HT1080 (cell line): ENCODE measurements at places on chromosomes 12 and 14.

GRCh38 chr12:1913377-1914113, 4.9 kb downstream of the CACNA2D4 start:
- no peak for DNase-seq

- DNase-seq, result peak; percentile 7
Measured at GRCh38 chr12:22700106-22700505, 75.1 kb downstream of the ETNK1 start.

DNA sequence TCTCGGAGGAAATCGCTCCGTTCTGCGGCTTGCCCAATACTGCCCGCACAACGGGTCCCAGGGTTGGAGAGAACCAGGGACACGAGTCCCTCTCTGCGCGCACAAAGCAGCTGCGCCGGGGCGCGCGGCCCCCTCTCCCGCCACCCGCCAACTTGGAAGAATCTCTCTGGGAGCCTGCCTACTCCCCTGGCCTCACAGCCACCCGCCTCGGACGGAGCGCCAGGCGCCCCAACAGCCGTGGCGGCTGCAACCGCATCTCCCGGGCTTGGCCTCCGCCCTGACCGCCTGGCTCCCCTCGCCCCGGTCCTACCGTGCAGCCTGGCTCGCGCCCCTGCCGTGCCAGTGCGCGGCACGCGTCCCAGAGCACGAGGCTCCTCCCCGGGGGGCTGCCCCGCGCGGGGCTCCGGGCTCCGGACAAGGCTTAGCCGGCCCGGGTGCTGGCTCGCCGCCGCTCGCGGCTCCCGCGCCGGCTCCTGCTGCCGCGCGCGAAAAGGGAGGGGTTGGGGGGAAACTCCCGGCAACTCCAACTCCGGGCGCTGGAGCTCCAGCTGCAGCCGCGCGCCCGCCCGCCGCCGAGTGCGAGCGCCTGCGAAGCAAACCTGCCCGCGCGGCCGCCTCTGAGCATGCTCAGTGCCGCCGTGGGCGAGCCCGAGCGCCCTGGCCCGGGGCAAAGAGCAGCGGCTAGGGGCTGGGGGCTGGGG, at the start of gene STXBP6:
TSS of gene STXBP6 (minus strand) at position 580 of the 701 bp plus-strand sequence. CDS start 75,329 bp downstream, outside the sequence.
- DNase-seq, result peak; percentile 32

DNA sequence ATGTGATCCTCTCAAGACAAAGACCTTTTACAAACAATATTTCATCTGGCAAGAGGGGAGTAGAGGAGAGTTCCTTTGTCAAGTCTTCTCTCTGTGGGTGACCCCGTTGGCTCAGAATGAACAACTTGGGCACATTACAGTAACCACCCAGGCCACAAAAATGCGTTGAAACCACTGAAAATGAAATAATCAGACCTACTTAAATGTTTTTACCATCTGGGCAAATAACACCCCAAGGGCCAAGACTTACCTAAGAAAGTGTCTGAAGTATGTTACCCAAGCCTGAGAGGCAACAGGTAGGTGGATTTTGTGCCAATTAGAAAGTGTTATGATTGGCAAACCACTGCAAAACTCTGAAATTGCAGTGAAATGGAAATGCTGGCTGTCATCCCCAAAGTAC, 1.3 kb downstream of the TC2N start:
- DNase-seq, result peak; percentile 27

DNA sequence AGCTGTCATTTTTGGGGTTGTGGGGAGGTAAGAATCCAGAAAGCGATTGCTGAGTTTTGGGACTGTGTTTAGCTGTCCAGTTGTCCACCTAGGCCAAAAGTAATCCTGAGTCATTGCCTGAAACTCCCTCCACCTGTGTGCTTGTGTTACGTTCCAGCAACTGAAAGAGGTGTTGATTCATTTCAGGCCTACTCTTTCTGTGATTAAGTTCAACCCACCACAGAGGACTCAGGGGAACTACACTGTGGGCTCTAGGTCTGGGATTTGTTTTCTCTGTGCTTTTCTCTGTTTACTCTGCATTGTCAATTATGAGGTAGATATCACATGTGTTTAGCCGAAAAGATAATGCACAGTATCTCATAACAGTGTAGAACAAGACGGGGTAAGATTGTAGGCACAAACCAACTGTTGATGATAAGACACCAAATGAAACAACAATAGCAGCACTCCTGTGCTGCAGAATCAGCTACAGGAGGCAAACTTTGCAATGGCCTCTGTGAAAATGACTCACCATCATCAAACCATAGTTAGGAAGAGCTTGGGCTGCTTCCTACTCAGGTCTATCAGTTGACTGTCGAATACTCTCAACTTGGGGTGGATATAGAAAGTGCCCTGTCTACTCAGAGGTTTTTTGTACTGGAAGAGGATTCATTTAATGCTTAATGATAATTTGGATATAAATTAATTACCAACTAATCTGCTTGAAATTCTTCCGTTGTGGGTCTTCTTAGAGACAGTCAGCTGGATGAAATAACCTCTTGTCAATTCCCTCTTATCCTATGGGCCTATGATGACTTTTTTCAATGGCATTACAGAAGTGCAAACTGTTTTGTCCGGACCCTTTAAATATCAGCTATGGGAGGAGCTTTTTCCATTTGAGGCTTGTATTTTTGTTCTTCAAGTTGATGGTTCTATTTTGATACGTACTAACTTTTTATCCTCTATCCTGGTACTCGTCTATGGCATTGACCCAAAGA, 385.9 kb downstream of the BMP4 start:
- no peak for DNase-seq

- no peak for DNase-seq
Measured at GRCh38 chr14:26738571-26738970, 140.7 kb upstream of the NOVA1 start.

DNA sequence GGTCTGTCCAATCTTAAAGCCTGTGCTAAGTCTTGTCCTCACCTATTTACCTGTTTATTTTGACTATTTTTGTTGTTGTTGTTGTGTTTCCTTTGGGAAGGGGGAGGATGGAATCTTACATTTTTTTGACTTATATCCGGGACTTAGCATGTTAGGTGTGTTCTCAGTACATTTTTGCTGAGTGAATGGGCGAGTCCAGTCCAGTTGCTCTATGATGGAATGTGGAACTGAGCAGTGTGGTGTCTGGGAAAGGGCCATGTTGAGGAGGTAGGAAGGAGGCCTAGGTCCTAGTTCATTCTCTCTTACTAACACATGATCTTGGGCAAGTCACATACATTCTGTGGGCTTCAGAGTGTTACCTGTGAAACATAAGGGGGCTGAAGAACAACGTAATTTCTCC, 80.9 kb upstream of the SLC38A2 start:
- no peak for DNase-seq

DNA sequence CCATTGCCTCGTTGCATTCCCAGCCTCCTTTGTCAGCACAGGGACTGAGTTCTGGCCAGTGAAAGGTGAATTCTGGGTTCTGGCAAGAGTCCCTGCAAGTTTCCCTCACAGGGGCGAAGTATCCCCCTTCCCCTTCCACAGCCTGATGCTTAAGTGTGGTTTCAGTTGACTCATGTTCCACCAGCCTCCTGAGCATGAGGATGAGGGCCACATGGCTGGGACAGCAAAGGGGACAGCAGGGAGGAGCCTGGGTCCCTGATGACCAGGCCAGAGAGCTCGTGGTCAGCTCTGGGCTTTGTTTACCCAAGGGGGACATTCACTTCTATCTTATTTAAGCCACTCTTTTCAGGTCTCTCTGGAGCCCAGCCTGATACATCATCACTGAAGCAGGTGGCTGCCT, 36.5 kb downstream of the CACNA2D4 start:
- no peak for DNase-seq

GRCh38 chr14:29454026-29454693, 473.5 kb downstream of the PRKD1 start:
- no peak for DNase-seq

GRCh38 chr12:49403971-49404450, 36.7 kb downstream of the SPATS2 start:
- no peak for DNase-seq

DNA sequence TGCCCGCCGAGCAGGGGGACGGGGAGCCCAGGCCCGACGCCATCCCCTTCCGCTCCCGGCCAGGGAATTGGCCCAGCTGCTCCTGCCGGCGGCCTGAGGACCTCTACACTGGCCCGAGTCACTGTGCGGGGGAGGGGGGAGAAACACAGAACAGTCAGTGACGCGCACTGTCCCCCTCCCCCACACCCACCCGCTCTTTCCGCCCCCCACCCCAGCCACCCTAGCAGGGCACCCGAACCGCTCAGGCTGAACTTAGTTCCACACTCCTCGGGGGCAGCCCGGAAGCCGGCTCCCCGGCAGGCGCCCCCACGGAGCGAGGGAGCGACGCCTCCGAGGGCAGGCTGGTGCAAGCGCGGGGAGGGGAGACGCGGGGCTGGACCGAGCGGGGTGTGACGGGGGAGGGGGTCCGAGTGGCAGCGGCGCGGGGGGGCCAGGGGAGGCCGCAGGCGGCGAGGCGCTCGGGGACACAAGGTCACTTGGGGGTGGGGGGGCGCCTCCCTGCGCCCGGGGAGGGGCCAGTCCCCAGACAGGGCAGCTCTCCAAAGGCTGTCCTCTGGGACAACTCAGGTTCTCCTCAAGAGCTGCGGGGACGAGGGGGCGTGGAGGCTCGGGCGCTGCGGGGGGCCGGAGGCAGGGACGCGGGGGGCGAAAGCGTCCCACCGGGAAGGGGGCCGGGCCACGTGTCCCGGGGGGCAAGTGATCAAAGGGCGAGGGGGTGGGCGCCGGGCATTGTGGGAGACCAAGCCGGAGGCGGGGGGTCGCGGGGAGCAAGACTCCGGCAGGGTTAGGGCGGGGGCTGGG, 648 bp downstream of the CHD4 start:
- DNase-seq, result no peak

- DNase-seq, result no peak
Measured at GRCh38 chr14:99850709-99851108, 57.5 kb downstream of the EML1 start.

DNA sequence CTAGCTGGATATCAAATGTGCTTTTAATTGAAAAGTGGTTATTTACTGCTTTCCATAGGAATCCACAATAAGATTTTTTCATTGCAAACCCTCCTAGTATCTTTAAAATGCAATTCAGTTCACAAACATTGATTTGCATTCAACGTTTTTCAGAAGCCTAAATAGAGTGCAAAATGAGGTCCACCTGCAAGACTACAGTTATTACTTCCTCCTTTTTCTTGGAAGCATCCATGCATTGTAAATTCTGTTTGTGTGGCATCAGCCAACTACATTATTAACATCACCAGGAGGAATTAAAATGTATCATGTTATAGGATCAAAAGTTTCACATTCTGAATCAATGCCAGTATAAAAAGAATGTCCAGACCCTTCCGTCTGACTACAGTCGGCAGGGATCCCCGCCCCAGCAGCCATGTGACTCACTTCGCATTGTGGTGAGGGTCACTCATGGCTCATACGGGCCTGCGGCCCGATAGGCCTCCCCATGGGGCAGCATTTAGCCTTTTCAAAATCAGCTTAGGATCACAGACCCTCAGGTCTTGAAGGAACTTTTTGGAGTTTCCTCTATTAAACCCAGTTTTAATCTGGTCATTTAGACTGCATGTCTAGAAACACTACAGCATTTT, 46.3 kb downstream of the NTF3 start:
- no peak for DNase-seq

GRCh38 chr12:54596526-54596946, 8.1 kb upstream of the PPP1R1A start:
- DNase-seq, result peak; percentile 53

DNA sequence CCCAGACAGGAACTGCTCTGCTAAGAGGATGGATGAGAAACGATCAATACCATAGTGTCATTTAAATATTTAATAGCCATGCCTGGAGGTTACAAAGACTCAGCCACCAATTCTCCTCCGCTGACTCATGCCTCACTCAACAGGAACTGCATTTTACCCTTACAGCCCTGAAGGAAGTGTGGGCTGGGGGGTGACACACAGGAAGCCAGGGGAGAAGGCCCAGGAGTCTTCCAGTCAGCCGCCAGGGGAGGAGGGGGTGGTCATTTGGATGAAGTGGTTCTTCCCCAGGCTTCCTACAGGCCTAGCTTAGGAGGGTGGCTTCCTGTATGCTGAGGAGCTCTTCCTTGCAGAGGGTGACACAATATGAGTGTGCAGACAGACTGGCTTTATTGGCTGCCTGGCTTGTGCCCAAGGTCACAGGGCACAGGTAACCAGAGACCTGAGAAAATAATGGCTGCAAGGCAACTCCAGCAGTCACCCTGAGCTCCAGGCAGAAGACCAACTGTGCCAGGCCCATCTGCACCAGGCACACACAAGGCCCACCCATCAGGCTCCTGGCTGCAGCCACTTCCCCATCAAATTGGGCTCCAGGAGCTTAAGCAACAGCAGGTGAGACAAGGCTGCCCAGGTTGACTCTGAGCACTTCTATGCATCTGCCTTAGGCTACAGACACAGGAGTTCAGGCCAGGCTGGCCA, 30.6 kb upstream of the RPLP0 start:
- DNase-seq, result peak; percentile 100

- no peak for DNase-seq
Measured at GRCh38 chr14:54221971-54222370, 174.8 kb upstream of the CDKN3 start.

DNA sequence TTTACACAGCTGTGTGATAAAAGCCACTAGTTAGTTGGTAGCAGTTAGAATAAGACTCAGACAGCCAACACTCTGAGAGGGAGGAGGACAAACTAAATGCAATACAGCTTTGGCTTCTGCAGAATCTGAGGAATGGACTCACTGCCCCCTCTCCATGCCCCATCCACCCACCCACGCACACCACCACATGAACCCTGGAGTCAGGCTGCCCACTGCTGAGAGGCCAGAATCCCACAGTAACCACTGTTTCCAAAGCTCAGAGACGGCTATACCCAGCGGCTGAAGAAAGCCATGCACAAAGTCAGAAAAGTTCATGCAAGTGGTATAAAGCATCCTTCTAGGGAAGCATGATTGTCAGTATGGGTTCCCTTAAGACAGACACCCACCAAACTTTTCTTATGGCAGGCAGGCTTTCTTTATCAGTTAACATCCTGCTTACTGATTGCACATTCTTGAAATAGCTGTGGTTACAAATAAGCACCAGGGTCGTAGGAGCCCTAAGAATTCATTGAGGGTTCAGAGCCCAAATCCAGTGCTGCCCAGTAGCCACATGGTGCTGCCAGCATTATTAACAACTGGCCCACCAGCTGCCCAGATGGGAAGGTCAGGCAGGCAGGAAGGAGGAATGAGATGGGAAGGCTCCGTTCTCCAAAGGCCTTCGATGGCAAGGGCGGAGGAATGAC, 61.5 kb downstream of the NT5DC3 start:
- DNase-seq, result no peak

- DNase-seq, result no peak
Measured at GRCh38 chr12:27554421-27555186, 30.6 kb downstream of the PPFIBP1 start.

DNA sequence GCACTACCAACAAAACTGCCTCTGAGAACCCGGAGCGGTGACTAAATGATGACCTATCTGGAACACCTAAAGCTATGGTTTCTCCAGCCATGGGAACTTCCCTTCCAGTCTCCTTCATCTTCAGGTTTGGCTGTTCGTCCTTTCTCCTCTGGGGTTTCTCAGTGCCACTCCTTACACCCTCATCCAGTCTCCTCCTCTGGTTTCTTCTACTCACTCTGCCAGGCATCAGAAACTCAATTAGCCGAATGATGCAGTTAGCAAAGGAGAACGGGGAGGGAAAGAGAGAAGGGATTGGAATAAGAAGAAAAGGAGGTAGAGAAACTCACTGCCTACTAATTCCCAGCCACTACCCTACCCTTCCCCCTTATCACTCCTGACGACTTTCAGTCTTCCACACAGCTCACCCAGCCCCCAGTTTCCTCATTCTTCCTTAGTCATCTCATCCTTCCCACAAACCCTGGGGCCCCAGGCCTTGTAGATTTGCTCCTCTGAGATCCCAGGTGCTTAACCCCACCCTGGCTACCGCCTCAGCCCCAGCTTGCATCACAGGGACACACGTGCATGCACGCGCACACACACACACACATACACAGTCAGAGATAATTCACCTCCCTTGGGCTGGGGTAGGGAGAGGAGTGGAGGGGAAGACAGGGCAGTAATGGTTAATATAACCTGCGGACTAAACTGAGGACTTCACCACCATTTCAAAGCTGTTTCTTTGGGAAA, 13.0 kb downstream of the FGD6 start:
- peak; percentile 99 for DNase-seq
